ENCODE measurements at places on chromosomes 2 and 18.

GRCh38 chr2:109597283-109597682 is 16.5 kb downstream of the SEPTIN10 start:
- DNase-seq: no peak

GRCh38 chr2:173978447-173978846 is 13.3 kb upstream of the SP3 start:
- no peak for DNase-seq

DNA sequence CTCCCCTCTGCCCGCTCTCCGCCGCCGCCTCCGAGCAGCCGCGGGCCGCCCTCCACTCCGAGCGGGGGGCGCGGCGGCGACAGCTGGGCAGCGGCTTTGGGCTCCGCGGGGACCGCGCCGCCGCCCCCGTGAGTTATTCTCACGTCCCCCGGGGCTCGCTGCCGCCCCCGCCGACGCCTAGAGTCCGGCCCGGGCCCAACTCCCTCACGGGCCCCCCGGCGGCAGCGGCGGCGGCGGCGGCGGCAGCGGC is 645 bp downstream of the MIB1 start:
- DNase-seq: no peak

- DNase-seq: no peak
These were observed 1.1 kb upstream of the MOB4 start for GRCh38 chr2:197514754-197515153.

DNA sequence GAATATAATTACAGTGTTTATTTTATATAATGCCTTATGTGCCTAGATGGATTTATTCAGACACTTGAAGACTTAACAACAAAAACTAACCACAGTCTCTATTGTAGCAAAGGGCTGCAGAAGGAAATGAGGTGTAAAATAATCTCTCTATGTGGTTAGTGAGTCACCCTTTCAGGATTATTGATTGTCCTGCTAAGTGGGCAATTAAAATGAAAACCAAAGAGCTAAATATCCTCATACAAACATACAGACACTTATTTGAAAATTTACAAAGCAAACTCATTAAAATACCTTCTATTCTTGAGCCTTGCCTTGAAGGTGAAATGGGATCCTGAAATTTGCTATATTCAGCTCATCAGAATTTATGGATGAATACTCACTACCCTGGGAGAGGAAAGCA is 27.7 kb upstream of the DCC start:
- no peak for DNase-seq

DNA sequence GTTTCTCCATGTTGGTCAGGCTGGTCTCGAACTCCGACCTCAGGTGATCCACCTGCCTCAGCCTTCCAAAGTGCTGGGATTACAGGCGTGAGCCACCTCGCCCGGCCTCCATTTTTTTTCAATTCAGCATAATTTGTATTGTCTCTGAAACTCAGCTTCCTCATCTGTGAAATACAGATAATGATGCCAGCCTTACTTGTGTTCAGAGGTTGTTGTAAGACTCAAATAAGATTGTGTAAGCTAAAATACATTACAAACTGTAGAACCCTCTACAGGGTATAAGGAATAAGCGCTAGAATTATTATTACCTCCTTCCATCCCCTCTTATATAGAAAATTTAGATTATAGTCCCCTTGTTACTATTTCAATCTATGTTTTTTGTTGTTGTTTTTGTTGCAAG is 24.8 kb upstream of the STARD7 start:
- DNase-seq: no peak

DNA sequence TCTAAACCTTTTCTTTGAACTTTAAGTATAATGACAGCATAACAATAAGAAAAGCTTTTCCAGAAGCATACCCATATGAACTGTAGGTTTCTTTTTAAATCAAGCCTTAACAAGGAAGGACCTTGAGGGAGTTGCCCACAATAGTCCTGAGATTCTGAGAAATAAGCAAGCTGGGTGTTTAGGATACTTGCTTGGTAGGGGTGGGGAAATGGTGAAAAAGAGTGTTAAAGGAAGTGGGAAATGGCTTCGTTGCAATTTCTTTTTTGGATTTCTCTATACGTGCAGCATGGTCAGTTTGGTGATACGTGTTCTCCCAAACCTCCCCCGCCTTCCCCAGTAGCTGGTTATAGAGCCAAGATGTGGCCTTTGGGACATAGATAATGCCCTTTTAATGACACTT is 17.2 kb downstream of the INSIG2 start:
- no peak for DNase-seq

DNA sequence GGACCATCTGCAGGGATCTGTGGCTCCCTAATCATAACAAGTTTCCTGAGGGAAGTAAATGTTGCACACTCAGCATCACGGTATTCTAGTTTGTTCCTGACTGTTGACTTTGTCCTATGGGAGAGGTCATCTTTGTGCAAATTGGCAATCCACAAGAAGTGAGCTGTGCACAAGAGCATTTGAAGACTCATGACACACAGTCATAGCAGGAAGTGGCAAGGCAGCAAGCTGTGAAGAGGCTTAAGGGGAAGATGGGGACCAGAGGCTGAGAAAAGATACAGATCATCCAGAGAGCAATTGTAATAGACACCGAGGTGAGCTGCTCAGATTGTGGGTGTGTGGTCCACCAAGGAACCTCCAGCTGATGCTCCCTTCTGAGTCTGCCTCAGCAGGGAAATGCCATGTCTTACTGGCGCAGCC is 2.7 kb downstream of the TNP1 start:
- DNase-seq: no peak

DNA sequence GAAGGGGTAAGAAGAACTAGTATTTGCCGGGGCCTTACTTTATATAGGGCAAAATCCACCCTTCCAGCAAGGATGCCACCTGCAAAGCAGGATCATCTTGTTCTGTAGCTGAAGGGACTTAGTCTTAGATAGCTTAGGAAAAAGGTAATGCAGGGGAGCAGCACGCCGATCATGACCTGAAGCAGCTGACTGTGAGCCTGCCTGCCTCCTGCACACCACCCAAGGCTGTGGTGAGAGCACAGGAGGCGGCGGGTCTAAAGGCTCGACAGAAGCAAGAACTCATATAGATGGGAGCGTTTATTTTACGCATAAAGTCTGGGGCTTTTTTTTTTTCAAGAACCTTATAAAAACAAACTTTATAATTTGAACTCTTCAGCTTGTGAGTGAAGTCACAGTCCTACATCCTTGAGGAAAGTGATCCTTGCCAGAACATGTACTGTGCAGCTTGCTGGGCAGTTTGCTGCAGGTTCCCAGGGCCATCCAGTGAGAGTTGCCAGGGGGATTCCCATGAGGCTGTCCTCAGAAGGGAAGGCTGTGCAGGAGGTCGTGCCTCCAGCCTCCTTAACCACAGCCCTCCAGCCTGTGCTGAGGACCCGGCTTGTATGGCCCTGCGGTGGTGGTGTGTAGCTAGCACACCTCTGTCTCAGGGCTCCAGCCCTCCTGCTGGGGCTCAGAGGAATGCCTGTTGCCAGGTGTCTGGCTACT is 92.1 kb downstream of the RNF144A start:
- no peak for DNase-seq

- DNase-seq: no peak
These were observed 139.9 kb upstream of the MEX3C start for GRCh38 chr18:51337406-51337805.

GRCh38 chr2:207397917-207398655 is 131.7 kb upstream of the CREB1 start:
- DNase-seq: no peak

- no peak for DNase-seq
These were observed 132.5 kb upstream of the ID2 start for GRCh38 chr2:8549273-8549922.

DNA sequence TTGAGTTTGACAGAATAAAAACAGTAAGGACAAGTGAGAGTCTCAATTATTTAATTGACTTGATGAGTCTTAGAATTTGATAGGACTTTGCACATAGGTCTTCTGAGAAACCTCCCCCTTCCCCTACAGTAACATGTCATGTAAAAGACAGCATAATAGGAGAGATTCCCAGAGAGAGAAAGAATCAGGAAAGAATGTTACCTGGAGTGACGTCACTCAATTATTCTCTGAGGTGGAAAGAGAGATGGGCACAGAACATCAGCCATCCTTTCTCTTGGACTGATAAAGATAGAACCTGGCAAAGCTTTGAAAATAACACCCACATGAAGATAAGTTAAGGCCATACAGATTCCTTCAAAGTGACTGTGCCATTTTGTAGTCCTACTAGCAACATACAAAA is 19.3 kb upstream of the FRZB start:
- no peak for DNase-seq

GRCh38 chr2:41966431-41966893 is 81.4 kb upstream of the PKDCC start:
- DNase-seq: peak; percentile 79

DNA sequence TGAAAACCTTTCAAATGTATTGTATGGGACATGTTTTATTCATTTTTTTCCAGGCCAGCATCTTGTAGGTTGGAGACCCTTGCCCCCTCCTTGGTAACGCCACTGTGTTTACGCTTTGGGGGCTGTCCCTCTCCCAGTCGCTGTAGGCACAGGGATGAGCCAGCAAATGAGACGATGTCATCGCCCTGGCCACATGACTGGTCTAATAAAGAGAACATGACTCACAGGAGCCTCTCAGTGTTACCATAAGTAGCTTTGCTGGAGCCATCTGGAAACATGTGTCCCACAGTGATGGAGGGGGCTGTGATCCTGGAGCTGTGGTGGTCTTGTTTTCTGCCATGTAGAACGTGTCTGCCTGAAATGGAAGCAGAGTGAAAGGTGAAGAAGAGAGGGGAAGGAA is 78.9 kb downstream of the CD8B2 start:
- DNase-seq: no peak

DNA sequence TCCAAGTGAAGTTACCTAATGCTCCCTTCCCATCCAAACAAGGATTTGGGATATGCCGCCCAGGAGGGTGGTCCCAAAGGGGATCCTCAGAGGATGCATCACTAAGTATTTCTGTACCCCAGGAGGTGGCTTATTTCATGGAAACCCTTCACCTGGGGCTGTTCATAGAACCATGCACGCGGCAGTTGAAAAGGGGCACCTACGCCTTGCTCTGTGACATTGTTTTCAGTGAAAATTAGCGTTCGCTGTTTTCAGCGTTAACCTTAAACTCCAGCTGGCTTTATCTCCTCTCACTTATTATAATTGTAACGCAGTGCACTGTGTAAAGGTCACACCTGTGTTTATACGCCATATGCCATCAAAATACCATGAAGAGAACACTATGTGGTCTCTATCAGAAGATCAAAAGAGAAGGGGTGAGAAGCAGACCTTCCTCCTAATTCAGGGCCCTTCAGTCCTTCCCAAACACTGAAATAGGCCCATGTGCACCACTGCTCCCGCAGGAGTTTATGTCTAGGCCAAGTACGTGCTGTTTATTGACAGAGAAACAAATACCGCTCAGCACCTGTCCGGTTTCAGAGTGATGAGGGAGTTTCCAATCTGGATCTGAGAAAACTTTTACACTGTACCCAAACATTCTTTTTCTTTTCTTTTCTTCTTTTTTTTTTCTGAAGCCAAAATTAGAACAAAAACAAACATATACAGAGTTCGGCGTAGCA is 162.1 kb downstream of the BCL2 start:
- DNase-seq: no peak

- no peak for DNase-seq
These were observed 15.9 kb upstream of the TXNDC2 start for GRCh38 chr18:9869715-9870430.

- no peak for DNase-seq
These were observed 77.0 kb downstream of the PDCL3 start for GRCh38 chr2:100639588-100640390.
